Progenitor cell of endocrine pancreas (in vitro differentiated cells): ENCODE measurements at places on chromosomes 3 and 15. TPM values are rescaled to one million over a fixed set of nuclear protein-coding genes. Genes with fewer than 3 reads are reported as not detected.

GRCh38 chr3:43432462-43432861 lies 146.1 kb downstream of the SNRK start:
- H3K27me3 ChIP-seq = no peaks in the 10 kb centered on the region
- H3K36me3 ChIP-seq = peaks cover 5% of the 10 kb centered on the region
- DNase-seq = no peak
- no peaks in the 10 kb centered on the region for H3K4me1 ChIP-seq
- H3K27ac ChIP-seq = no peak overlapping the region

DNA sequence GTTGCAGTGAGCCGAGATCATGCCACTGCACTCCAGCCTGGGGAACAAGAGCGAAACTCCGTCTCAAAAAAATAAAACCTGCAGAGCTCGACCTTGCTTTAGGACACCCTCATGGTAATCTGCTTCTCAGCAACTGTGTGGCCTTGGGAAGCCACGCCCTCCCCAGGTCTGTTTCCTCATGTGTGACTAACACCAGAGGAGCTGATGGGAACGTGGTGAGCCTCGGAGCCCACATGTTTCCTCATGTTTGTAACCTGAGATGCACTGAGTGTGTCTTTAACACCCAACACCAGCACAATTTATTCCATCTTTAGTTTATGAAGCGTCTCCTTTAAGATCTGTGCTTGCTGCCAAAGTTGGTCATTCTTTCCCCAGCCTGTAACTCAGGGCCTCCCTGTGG lies 142.8 kb downstream of the OCA2 start:
- no peak overlapping the region for H3K27ac ChIP-seq
- no peak overlapping the region for H3K4me3 ChIP-seq
- H3K4me1 ChIP-seq = no peaks in the 10 kb centered on the region
- no peak for DNase-seq
- no peaks in the 10 kb centered on the region for H3K27me3 ChIP-seq

DNA sequence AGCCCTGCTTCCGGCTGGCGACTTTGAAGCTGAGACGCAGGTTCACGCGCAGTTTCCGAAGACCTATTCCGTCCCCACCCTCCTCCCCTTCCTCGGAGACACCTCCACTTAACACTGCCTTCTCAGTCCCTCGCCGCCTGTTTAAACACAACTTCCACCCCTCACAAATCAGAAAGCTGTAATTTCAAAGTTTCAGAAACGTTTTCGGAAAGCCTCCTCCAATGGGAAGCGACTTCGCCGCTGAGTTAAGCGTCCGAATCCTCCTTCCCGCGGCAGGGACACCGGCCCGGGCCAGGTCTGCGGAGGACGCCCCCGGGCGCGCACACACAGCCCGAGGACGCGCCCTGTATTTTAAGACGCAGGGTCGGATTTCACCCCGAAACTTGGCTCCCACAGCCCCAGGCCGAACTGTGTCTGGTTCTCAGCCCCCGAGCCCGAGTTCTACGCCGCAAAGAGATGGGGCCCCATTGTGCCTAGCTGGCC lies 559 bp upstream of the LRRN1 start:
- H3K27me3 ChIP-seq = peaks cover 7% of the 10 kb centered on the region
- H3K27ac ChIP-seq = peak overlapping the region; percentile 96
- peak overlapping the region; percentile 96 for H3K4me3 ChIP-seq
- peaks cover 18% of the 10 kb centered on the region for H3K4me1 ChIP-seq

H1-8 gene
- total RNA-seq = not detected in 2 replicates

- peaks cover 9% of the 10 kb centered on the region for H3K36me3 ChIP-seq
- H3K27ac ChIP-seq = peak overlapping the region; percentile 63
Measured at GRCh38 chr3:169173231-169173630, 490.3 kb downstream of the MECOM start.

GRCh38 chr15:88574655-88575054 lies 28.2 kb upstream of the DET1 start:
- peaks cover 5% of the 10 kb centered on the region for H3K27me3 ChIP-seq
- no peak for DNase-seq
- H3K27ac ChIP-seq = peak overlapping the region; percentile 5
- no peaks in the 10 kb centered on the region for H3K36me3 ChIP-seq
- H3K4me1 ChIP-seq = peaks cover 22% of the 10 kb centered on the region

PLSCR2 gene
- 0.44 TPM in 1 of 2 replicates, not detected in the other for total RNA-seq

GRCh38 chr3:35488526-35488925 lies 150.8 kb upstream of the ARPP21 start:
- H3K27ac ChIP-seq = no peak overlapping the region
- peaks cover 13% of the 10 kb centered on the region for H3K4me1 ChIP-seq
- H3K27me3 ChIP-seq = no peaks in the 10 kb centered on the region
- H3K4me3 ChIP-seq = no peak overlapping the region
- no peak for DNase-seq
- no peaks in the 10 kb centered on the region for H3K36me3 ChIP-seq
